ENCODE measurements at places on chromosomes 3 and 15. TPM values are rescaled to one million over a fixed set of nuclear protein-coding genes. Genes with fewer than 3 reads are reported as not detected.

GRCh38 chr3:9111866-9112265 is 137.6 kb downstream of the SRGAP3 start:
- no peak for DNase-seq

- no peak for DNase-seq
Measured at GRCh38 chr3:22960105-22960984, 242.8 kb upstream of the UBE2E2 start.

GRCh38 chr3:13240928-13241618 is 167.8 kb upstream of the IQSEC1 start:
- DNase-seq, result no peak

DNA sequence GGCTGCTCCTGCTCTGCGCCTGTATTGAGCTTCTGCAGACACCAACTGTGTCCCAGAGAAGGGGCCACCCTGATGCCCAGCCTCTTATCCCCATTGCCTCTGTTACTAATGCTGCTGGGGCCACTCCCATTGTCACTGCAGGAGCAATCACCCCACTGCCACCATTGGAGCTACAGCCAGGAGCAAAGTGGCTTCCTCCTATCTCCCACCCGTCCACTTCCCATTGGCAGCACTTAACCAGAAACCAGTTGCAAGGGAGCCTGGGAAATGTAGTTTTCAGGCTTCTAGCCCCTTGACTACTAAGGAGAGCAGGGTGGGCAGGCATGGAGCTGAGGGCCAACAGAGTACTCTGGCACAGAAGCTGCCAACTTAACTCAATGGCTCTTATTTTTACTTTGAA is 55.9 kb upstream of the KLF13 start:
- DNase-seq, result no peak

KIF23 gene
- 1.5 TPM for total RNA-seq
